ENCODE measurements at places on chromosomes 11 and 22.

GRCh38 chr22:44555046-44555445 lies 57.0 kb upstream of the RTL6 start:
- DNase-seq: no peak

DNA sequence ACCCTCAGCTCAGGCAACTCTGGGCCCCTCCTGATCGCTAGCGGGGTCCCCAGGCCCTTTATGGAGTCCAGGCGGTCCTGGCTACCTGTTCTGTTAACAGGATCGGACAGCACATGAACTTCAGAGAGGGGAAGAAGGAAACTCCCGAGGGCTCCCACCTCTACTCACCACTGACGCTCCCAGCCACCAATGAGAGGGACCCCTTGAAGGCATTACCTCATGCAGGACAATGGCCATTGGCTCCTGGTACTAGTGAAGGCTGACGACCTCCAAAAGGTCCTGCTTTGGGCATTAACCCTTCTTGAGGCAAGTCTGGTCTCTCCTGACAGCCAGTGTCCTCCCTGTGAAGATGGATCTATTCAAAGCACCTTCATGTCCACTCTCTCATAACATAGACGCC lies 71.5 kb upstream of the LMO1 start:
- DNase-seq: no peak

GRCh38 chr22:45422237-45422983 lies 8.9 kb downstream of the RIBC2 start:
- DNase-seq: no peak

- no peak for DNase-seq
Observed at GRCh38 chr11:8263109-8263768, 439 bp downstream of the LMO1 start.

DNA sequence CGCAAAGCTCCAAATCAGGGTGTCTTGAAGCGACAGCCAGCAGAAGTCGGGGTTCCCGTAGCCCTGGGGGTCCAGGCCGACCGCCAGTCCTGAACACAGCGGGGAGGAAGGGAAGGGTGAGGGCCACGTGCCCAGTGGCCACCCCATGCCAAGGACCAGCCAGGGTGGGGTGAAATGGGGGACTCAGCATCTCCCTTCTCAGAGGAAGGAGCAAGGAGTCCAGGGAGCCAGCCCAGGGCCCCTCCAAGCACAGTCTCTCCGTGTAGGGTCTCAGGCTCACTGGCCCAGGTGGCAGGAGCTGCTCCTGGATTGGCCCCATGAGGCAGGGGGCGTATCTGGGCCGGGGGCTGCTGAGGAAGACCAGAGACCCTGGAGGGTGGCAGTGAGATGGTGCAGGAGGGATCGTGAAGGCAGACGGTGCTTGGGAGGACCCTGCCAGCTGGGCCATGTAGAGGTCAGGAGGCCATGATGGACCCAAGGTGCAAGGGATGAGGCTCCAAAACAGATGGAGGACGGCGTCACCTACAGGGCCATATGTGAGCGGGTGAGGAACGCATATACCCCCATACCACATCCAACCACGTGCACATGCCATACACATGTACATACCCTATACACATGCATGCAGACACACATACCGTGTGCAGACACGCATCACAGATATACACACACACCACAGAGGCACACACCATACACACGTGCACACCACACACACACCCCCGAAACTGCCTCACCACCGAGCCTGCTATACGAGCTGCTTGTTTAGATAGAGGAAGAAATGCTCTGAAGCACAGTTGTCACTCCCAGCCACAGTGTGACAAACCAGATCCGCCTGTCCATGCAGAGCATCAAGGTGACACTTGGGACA lies 34.4 kb downstream of the TRMU start:
- DNase-seq: no peak

DNA sequence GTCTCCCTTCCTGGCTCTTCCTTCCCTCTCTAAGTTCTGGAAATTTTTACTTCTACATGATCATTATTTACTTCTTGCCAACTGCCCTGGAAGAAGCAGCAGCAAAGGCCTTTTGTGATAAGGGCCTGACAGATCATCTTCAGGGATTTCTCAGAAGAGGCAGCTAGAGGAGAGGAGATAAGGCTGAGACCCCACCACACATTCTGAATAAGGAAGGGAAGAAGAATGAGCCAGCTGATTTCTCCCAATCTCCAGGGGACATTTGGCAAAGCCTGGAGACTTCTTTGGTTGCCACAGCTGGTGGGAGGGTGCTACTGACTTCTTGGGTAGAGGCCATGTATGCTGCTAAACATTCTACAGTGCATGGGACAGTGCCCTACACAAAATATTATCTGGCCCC lies 122.4 kb upstream of the OR9Q1 start:
- DNase-seq: no peak

DNA sequence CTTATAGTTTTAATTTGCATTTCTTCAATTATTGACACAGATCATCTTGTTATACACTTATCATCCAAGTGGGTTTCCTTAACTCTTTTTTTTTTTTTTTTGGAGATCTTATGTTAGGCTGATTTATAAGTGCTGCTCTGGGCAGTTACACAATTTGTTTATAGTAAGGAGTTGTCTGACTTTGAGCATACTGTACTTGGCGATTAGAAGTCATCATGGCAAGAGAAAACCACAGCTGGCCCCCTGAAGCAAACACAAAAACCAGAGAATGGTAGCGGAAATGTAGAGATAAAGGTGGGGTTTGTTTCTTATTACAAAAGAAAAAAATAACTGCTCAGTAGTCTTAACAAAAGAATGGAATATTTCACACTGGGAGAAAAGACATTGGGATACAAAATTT lies 292.6 kb downstream of the SWAP70 start:
- no peak for DNase-seq

DNA sequence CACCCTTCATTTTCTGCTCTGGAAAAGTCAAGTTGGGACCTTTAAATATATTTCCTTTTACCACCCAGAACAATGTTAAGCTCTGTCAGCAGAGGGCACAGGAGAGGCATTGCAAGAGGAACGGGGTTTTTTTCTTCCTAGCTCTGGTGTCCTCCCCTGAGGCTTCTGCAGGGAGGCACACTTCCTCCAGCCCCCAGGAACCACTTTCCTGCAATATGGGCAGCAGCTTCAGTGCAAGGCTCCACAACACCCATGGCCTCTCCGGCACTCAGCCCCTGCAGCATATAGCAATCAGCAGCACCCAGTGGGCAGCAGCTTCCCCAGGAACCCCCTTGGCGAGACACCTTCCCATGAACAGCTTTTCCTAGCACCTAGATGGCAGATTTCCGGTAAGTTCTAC lies 101.4 kb downstream of the SYT9 start:
- no peak for DNase-seq

DNA sequence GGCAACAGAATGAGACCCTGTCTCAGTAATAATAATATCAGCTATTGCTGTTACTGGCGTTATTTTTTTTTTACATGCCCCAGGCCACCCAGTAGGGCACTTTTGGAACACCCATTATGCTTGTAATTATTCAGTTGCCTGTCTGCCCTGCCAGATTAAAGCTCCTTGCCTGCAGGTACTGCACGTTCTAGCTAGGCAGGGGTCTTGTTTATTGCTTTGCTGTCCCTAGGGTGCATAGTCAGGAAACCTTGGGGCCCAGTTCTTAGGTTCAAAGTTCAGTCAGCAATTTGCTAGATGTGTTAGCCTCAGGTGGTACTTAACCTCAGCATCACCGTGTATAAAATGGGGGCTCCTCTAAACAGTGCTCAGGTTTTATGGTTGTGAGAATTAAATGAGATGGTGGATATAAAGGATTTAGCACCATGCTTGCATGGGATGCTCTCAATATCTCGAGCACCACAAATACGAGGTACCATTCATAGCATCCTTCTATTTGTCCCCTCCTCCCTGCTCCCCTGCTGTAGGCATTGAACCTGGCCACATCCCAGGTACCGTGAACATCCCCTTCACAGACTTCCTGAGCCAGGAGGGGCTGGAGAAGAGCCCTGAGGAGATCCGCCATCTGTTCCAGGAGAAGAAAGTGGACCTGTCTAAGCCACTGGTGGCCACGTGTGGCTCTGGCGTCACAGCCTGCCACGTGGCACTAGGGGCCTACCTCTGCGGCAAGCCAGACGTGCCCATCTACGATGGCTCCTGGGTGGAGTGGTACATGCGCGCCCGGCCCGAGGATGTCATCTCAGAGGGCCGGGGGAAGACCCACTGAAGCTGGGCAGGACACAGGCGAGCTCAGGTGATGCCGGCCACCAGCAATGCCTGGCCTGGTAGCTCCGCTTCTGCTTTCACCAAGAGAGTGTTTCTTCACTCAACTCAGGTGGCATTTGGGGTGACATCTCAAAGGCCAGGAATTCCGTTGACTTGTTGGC lies 9.4 kb downstream of the MPST start:
- no peak for DNase-seq

- DNase-seq: no peak
Observed at GRCh38 chr11:36088266-36088972, 144.6 kb downstream of the LDLRAD3 start.

GRCh38 chr11:73229896-73230875 lies 12.1 kb downstream of the P2RY2 start:
- no peak for DNase-seq

DNA sequence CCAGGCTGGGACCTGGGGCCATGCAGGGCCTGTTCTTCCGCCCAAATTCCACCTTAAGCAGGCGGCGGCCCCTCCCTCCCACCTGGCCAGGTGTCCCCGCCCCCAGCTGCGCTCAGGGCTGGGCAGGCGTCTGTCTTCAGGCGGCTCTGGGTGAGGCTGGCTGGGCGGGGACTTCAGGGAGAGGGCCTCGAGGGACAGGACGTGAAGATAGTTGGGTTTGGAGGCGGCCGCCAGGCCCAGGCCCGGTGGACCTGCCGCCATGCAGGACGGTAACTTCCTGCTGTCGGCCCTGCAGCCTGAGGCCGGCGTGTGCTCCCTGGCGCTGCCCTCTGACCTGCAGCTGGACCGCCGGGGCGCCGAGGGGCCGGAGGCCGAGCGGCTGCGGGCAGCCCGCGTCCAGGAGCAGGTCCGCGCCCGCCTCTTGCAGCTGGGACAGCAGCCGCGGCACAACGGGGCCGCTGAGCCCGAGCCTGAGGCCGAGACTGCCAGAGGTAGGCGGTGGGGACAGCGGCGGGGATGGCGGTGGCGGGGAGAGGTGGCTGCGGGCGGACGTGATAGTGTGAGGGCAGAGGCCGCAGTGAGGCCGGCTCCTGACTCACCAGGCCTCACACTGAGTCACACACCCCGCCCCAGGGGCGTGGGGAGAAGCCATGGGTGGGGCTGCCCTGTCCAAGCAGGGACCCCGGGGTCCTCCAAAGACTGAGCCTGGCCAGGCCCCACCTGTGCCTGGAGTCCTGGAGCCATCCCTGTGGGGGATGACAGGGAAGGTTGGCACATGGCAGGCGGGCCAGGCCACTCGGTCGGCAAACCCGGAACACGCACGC lies at the start of gene PKP3:
PKP3 (plus strand) TSS at position 176 of the 824 bp plus-strand sequence; CDS start at position 260, 84 bp downstream.
- DNase-seq: no peak

- no peak for DNase-seq
Observed at GRCh38 chr22:48635816-48636215, 1191.9 kb downstream of the BRD1 start.
